Aorta (tissue), 5 donors: ENCODE measurements at places on chromosomes 5 and 9.

GRCh38 chr5:50964746-50965653, 298.6 kb downstream of the PARP8 start:
- H3K27me3 ChIP-seq: peaks cover 2% of the 10 kb centered on the region
- no peaks in the 10 kb centered on the region for H3K4me1 ChIP-seq
- H3K27ac ChIP-seq: no peak overlapping the region
- H3K36me3 ChIP-seq: no peaks in the 10 kb centered on the region

DNA sequence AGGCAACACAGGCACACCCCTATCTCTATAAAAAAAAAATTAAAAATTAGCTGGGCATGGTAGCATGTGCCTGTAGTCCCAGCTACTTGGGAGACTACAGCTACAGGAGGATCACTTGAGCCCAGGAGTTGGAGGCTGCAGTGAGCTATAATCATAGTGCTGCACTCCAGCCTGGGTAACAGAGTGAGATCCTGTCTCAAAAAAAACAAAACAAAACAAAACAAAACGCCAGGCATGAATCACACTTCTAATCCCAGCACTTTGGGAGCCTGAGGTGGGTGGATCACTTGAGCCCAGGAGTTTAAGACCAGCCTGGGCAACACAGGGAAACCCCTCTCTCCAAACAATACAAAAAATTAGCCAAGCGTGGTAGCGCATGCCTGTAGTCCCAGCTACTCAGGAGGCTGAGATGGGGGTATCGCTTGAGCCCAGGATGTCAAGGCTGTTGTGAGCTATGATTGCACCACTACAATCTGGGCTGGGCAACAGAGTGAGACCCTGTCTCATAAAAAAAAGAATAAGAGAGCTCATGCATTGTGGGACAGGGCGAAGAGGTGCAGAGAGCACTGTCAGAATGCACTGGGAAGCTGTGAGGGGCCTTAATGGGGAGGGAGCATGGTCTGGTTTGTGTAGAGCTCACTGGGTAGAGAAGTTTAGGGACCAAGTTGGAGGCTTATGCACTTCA, 8.4 kb upstream of the SAP30L start:
- H3K27ac ChIP-seq: no peak overlapping the region
- H3K4me3 ChIP-seq: no peak overlapping the region
- no peak for DNase-seq
- peaks cover 3% of the 10 kb centered on the region for H3K36me3 ChIP-seq

DNA sequence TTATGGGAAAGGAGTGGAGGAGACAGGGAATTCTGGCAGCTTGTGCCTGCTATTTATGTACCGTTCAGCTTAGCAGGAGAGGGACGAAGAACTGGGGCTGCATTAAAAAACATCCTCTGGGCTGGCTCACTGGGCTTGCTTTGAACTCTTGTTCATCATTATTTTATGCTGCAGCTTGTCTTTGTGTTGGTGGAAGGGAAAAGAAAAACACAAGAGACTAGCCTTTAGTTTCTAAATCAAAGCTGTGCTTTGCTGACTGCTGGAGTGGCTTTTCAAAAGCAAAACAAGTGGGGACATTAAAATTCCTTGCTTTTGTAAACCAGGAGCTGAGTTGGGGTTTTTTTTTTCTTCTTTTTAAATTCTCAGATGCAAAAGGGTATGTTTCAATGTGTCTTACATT, 5.9 kb upstream of the RGMB start:
- no peaks in the 10 kb centered on the region for H3K27me3 ChIP-seq
- no peak overlapping the region for H3K4me3 ChIP-seq
- DNase-seq: no peak
- H3K27ac ChIP-seq: no peak overlapping the region
- H3K4me1 ChIP-seq: no peaks in the 10 kb centered on the region

- no peak overlapping the region for H3K4me3 ChIP-seq
- H3K36me3 ChIP-seq: no peaks in the 10 kb centered on the region
- H3K27me3 ChIP-seq: no peaks in the 10 kb centered on the region
- no peaks in the 10 kb centered on the region for H3K4me1 ChIP-seq
- no peak overlapping the region for H3K27ac ChIP-seq
- no peak for DNase-seq
Measured at GRCh38 chr5:43209060-43209459, 17.0 kb downstream of the NIM1K start.

DNA sequence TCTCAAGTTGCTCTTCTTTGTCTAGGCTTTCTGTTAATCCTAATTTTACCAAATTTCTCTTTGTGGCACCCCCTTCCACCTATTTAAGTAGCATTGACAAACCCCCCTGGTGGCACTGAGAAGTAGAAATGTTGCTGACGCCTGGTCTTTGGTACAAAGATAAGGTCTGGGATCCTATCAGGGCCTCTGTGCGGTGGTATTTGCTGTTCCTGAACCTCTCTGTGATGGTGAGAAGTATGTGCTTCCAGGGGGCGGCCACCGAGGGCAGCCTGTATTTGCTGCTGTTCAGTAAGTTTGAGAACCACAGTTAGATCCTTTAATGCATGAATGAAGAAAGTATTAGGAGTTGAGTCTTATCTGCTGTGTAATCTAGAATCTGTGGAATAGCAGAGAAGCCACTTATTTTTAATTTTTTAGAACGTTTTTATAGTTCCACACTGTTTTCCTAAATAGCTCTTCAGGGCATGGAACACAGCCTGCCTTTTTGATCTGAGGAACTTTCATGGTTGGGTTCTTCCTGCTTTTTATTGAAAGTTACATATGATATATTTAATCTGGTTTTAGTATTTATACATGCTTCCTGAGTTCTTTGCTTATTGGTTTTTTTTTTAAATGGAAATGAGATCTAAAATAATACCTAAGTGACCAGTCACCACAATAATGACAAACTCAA, 124.2 kb downstream of the TRIO start:
- DNase-seq: no peak
- H3K4me3 ChIP-seq: no peak overlapping the region
- H3K27ac ChIP-seq: no peak overlapping the region
- H3K27me3 ChIP-seq: no peaks in the 10 kb centered on the region
- peaks cover 10% of the 10 kb centered on the region for H3K4me1 ChIP-seq

- H3K36me3 ChIP-seq: no peaks in the 10 kb centered on the region
- DNase-seq: no peak
- no peaks in the 10 kb centered on the region for H3K4me1 ChIP-seq
- no peak overlapping the region for H3K4me3 ChIP-seq
Measured at GRCh38 chr5:73117088-73117740, 3.2 kb upstream of the TMEM171 start.

- DNase-seq: no peak
- no peaks in the 10 kb centered on the region for H3K4me1 ChIP-seq
- H3K4me3 ChIP-seq: no peak overlapping the region
Measured at GRCh38 chr5:110588286-110588980, 138.0 kb downstream of the TMEM232 start.

- H3K4me3 ChIP-seq: peak overlapping the region; percentile 83
- H3K36me3 ChIP-seq: no peaks in the 10 kb centered on the region
- H3K27me3 ChIP-seq: no peaks in the 10 kb centered on the region
- DNase-seq: peak; percentile 95
- peak overlapping the region; percentile 98 for H3K27ac ChIP-seq
- H3K4me1 ChIP-seq: no peaks in the 10 kb centered on the region
Measured at GRCh38 chr9:70412832-70413463, 1.5 kb downstream of the KLF9 start.
